ENCODE measurements at places on chromosomes 3 and 15.

DNA sequence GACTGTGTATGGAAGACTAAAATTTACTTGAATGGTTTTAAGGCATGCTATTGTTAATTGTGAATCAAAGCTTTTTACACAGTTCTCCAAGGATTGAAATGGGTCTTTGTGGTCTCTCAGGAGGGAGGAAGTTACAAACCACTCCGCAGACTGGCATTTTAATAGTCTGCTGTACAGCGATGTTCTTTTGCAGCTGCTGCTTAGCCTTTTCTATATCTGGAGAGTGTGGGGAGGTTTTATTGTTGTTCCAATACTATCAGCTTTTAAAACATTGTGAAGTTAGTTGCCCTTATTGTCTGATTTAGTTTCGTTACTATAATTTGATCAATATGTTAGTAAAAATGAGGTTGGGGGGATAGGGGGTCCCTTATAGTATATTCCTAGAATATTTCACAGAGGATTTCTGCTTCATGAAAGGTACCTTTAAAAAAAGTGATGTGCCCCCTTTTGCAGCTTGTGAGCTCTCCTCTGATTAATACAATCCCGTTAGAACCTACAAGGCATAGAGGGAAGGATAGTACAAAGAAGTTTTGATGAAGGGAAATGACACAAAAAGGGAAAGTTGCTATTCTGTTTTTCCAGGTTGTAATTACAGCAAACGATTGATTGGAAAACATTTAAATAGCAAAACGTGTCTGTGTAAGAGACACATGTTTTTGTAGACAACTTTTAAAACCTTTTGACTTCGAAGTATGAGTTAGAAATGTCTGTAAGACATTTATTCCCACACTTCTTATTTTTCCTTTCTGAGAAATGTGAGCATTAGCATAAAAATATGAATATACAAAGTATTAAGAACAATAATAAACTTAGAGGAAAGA lies 158.3 kb upstream of the CGNL1 start:
- DNase-seq: peak; percentile 93

DNA sequence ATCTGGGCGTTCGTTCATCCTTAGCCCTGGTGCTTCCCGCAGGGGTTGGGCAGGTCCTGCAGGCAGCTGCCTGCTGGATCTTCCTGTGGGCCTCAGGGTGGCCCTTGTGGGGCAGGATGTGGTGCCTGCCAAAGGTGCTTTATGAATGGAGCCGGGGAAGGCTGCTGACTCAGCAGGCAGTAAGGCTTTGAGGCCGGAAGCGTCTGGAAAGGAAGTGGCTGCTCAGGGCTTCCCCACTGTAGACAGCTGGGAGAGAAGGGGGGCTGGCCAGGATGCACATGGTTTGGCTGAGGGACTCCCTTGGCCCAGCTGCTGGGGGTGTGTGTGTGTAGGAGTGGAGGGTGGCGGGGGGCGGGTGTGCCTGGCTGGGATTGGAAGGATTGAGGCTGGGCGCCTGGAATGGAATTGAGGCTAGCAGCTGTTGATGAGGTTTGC lies 12.9 kb downstream of the CD276 start:
- peak; percentile 40 for DNase-seq

DNA sequence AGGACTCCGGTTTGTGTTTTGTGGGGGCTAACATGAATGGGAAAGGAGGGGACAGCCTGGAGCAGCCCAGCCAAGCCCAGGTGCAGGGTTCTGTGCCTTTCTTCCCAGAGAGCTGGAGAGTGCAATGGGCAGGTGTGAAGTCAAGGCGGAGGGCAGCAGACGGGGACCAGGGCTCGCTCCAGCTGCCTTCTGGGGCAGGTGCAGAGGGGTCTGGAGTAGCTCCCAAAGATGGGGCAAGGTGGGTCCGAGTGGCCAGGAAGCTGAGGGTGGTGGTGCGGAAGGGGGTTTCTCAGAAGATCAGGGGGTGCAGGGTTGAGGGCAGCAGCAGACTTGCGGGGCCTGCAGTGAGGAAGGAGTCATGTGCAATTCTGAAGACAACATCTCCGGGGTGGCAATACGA lies 158.9 kb downstream of the NSMCE3 start:
- no peak for DNase-seq

DNA sequence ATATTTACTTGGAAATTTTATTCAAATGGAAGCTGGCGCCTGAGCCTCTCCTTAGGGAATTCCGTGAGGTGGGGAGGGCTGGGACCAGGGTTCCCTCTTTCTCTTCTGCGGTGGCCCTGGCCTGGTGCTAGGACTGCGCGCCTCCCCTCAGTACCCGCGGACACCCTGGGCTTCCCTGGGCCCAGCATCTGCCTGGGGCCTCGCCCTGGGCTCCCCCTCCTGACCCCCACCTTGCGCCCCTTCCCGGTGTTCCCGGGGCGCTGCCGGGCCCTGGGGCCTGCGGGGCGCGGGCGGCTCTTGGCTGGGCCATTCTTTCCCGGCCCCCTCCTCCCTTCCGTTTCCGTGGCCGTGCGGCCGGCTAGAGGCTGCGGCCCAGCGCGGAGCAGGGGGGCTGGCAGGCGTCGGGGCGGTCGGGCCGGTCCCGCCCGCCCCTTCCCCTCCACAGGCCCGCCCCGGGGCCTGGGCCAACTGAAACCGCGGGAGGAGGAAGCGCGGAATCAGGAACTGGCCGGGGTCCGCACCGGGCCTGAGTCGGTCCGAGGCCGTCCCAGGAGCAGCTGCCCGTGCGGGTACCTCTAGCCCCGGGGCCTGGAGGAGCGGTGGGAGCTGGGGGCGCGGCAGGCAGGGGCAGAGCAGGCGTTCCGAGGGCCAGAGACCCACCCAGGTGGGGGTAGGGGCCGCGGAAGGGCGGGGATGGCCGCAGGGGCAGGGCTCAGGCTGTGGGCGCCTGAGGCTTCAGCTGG lies at the start of gene FES:
TSS of gene FES (plus strand) at position 529 of the 743 bp plus-strand sequence. CDS start 542 bp downstream, outside the sequence.
- peak; percentile 56 for DNase-seq

- no peak for DNase-seq
Observed at GRCh38 chr3:114566767-114567166, 272.9 kb downstream of the TIGIT start.

DNA sequence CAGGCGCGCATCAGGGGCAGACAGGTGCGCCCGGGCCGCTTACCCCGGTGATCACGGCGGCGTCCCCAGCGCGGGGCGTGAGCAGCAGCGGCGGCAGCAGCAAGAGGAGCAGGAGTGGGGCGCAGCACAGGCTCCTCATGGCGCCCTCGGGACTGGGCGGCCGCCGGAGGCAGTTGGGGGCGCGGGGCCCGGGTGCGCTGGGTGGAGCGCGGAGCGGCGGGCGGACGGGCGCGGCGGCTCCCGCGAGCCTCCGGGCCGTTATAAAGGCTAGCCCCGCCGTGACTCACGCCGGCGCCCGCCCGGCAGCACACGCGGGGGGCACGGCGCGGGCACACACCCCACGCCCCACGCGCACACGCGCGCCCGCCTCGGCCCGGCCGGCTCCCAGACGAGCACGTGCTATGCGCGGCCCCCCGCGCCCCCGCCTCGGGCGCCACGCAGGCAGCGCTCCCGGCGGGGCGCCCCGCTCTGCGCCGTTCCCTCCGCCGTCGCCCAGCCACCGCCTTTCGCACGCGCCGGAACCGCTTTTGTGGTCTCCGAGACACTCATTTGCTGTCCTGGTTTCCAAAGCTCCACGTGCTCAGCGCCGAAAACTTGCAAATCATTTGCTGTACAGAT lies at the start of gene PROK2:
TSS of gene PROK2 (minus strand) at position 235 of the 618 bp plus-strand sequence. CDS start at position 139, 96 bp downstream.
- peak; percentile 51 for DNase-seq

GRCh38 chr15:34815836-34816235 lies 20.5 kb upstream of the ACTC1 start:
- DNase-seq: no peak

DNA sequence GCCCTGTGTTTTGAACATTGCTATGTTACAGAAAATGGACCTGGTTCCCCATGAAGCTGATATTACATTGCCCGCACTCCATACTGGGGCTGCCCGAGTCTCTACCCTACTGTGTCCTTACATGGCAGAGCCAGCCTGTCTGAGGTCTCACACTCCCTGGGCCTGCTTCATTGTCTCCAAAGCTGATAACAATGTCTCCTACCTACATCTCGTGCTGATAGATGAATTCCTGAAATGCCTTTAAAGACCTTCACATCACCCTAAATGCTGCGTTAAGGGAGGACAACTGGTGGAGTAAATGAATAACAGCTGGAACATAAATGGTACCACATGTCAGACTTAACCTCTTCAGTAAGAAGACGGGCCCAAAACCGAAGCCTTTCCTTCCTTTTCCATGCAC lies 62.9 kb upstream of the PTX3 start:
- no peak for DNase-seq

DNA sequence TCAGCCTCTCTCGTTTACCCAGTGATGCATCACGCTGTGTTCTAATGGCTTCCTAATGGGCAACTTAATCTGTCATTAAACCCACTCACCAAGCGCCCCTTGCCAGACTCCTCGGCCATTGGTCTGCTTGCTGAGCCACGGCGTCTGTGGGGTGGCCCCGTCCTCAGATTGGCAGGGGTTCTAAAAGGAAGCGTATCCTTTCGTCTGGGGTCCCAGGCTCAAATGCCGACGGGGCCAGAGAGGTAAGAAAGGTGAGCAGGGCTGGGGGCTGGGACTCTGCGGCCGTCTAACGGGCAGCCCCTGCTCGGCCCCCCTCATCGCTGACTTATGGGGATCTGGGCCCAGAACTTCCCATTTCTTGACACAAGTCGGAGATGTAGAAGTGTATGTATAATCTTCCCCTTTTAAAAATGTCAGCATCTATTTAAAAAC lies 315.1 kb upstream of the PROK2 start:
- DNase-seq: no peak

DNA sequence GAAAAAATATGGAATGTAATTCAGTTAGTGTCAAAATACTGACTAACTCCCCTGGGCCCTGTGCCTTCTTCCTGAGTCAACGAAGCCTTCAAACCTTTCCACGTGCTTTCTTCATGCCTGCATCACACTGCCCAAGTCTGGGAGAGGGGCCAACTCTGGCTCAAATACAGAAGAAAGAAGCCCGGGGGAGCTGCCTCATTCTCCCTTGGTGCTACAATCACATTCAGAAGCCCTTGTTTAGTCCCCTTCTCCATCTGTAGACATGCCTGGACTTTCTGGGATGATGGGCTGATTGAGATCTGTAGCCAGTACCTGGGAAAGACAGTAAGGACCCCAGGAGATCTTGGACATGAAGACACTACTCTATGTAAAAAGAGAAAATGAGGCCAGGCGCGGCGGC lies 77.8 kb upstream of the GSK3B start:
- no peak for DNase-seq

GRCh38 chr3:2133146-2133545 lies 34.5 kb downstream of the CNTN4 start:
- no peak for DNase-seq

DNA sequence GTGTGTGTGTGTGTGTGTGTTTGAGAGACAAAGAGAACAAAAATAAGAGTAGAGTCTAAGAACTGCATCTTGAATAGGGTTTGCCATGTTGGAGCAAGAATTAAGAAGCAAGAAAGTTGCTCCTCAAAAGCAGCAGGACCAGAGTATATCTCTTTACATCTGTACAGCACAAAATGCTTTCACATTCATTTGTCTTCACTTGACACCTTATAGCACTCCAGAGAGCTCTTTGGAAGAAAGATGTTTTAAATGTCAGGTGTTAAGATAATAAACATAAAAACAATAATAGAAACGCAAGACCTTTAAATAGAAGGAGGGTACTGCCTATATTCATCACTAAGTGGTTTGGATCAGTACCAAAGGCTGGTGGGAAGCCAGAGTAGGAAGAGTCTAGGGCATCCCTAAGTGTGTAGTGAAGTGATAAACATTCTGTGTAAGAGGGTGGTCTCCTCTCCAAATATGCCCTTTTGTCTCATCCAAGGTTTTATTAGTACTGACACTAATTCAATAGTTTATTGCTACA lies 19.1 kb upstream of the LSAMP start:
- DNase-seq: no peak

DNA sequence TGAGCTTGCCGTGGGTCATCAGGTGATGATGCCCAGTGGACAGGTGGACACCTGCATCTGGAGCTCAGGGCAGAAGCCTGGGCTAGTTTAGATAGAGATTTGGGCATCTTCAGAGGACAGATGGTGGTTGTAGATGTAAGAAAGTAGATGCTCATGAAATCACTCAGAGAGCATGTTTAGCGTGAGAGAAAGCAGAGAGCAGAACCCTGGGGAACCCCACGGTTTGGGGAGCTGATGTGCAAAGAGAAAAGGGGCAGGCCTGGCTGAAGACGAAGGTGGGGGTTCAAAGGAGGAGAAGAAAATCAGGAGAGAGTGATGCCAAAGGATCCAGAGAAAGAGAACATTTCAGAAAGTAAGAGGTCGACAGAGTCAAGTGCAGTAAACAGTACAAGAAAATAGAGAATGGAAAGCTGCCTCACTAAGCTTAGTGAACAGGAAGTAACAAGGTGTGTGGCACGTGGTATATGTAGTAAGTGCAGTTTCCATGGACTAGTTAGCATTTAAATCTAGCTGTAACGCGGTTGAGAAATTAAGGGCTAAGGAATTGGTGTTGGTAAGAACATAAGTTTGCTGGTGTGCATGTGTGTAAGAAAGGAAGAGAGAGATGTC lies 13.5 kb downstream of the TIGIT start:
- no peak for DNase-seq

DNA sequence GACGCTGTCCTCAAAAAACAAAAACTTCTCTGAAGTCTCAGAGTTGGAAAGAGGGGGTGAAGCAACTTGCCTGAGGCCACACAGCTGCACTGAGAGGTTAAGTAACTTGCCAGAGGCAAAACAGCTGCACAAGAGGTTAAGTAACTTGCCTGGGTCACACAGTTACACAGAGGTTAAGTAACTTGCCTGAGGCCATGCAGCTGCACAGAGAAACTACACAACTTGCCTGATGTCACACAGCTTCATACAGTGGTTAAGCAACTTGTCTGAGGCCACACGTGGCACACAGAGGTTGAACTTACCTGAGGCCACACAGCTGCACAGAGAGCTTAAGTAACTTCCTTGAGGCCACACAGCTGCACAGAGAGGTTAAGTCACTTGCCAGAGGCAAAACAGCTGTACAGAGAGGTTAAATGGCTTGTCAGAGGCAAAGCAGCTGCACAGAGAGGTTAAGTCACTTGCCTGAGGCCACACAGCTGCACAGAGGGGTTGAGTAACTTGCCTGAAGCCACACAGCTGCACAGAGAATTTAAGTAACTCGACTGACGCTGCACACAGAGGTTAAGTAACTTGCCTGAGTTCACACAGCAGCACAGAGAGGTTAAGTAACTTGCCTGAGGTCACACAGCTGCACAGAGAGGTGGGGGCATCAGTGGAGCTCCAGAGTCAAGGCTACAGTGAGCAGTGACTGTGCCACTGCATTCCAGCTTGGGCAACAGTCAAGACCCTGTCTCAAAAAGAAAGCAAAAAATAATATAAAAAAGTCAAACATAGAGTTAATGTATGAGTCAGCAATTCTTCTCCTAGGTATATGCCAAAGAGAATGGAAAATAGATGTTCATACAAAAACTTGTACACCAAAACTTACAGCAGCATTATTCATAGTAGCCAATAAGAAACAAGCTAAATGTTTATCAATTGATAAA lies 12.0 kb upstream of the ACAD9 start:
- no peak for DNase-seq

DNA sequence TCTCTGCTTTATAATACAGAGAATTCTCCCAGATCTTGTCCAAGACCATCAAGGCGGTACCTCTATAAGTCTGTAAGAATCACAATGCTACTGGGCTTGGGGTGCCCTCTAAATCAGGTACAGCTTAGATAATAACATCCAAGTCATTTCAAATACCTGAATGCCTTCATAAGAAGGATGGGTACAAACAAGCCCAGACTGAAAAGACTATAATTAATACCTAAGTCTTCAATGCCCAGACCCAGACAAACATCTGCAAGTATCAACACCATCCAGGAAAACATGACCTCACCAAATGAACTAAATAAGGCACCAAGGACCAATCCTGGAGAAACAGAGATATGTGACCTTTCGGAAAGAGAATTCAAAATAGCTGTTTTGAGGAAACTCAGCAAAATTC lies 65.9 kb downstream of the ZMAT3 start:
- DNase-seq: no peak

All from HAP-1 (cell line).